Naive thymus-derived CD8-positive, alpha-beta T cell (primary cell): ENCODE measurements at places on chromosomes 16 and 17. TPM values are rescaled to one million over a fixed set of nuclear protein-coding genes. Genes with fewer than 3 reads are reported as not detected.

Gene TBC1D3B
- total RNA-seq, result 13.4 TPM

Gene CACNG5
- total RNA-seq, result not detected

Gene FBXO39
- not detected for total RNA-seq

Gene BIRC5
- total RNA-seq, result not detected

Gene PPL
- not detected for total RNA-seq

Gene KRT9
- not detected for total RNA-seq

Gene CIBAR2
- total RNA-seq, result not detected

Gene CACNB1
- total RNA-seq, result 11.8 TPM
